ENCODE measurements at places on chromosomes 13 and 19. TPM values are rescaled to one million over a fixed set of nuclear protein-coding genes. Genes with fewer than 3 reads are reported as not detected.
A peak's percentile ranks its signal among the peaks of the same experiment; 100 is the strongest.

- DNase-seq = no peak
Measured at GRCh38 chr19:17751103-17751911, at the start of gene FCHO1. TSS of gene FCHO1 (plus strand) at chr19:17751477. CDS start at chr19:17755165, 3,688 bp downstream.

- DNase-seq = peak; percentile 84
Measured at GRCh38 chr13:114268344-114269280, 12.8 kb upstream of the UPF3A start.

DNA sequence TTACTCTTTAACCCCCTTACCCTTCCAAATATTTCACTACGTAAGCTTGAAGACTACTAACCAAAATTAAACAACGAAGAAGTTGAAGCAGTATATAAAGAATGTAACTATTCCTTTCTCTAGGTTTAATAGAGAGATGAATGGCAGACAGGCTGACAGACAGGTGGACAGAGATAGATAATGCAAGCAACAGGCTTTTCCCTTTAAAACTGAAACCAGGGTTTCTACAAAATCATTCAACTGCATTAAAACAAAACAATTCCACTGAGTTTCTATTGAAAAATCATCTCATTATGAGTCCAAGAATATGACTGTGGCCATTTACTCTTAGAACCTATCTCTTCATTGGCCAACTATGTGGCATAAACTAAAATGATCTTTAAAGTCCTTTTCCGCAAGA lies 15.2 kb downstream of the LNX2 start:
- DNase-seq = no peak

DNA sequence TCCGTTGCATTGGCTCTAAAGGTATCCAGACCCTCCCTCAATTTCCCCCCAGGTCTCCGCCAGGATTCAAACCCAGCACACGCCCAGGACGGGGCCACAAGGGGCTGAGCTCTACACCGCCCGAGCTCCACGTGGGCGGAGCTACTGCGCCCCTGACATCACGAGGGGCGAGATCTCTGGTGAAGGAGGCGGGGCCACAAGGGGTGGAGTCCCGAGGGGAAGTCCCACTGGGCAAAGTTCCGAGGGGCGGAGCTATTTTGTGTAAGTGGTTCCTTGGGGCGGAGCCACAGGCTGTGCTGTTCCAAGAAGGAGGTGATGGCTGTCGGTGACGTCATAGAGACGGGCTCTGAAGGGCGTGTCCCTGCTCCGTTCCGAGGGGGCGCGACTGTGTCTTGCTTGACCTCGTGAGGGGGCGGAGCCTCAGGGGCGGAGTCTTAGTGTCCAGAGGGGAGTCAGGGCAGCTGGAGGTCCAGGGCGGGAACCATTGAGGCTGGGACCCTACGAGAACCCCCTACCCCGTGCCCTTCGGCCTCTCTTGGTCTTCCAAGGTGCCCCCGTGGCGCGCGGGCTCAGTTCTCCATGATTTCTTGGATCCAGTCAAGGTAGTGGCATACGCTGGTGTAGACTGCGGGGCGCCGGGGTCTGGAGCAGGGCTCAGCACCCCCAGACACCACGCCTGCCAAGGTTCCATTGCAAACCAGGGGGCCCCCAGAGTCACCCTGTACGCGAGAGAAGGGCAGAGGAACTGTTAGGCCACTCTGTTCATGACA lies 1.3 kb upstream of the KLK8 start:
- no peak for DNase-seq

VSTM2B gene
- not detected for total RNA-seq

GRCh38 chr19:21098291-21098690 lies 16.3 kb downstream of the ZNF714 start:
- no peak for DNase-seq

ZNF132 gene
- 6.9 TPM for total RNA-seq

PCSK4 gene
- total RNA-seq = 8.5 TPM

GRCh38 chr19:47509973-47510372 lies 4.9 kb downstream of the NAPA start:
- DNase-seq = peak; percentile 84

CDADC1 gene
- 6.9 TPM for total RNA-seq

GRCh38 chr13:32537580-32538142 lies 934 bp downstream of the N4BP2L2 start:
- no peak for DNase-seq

DNA sequence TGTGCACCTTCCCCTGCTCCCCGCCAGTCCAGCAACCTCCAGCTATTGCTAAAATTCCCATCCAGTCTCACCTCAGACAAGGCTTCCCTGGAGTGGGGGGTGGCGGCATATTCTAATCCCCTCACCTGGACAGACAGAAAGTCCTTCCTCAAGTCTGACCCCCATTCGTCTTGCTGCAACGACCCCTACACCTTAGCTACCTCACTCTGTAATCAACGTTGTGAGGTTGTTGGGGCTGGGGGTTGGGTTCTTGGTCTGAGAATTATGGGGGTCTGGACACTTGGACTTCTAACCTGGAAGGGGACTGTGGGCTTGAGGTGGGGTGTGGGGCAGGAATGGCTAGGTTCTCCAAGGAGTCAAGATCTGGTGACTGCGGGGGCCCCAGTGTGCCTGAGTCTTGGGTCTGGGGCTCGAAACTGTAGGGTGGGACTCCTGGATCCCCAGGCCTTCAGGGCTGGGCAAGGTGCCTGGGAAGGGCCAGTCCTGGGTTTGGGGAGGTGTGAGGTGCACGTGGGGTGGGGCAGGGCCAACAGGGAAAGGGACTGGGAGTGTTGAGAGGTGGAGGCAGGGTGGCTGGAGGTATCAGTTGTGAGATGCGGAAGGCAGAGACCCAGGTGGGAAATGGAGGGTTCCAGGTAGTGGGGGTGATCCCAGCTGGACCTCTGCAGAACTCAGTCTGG lies 1.3 kb downstream of the FOXA3 start:
- no peak for DNase-seq
